ENCODE measurements at places on chromosomes 3 and 15.

GRCh38 chr3:151203051-151203420, at the start of gene GPR171:
GPR171 (minus strand) TSS chr3:151203216; CDS start chr3:151199386, 3,830 bp downstream.
- DNase-seq: no peak

DNA sequence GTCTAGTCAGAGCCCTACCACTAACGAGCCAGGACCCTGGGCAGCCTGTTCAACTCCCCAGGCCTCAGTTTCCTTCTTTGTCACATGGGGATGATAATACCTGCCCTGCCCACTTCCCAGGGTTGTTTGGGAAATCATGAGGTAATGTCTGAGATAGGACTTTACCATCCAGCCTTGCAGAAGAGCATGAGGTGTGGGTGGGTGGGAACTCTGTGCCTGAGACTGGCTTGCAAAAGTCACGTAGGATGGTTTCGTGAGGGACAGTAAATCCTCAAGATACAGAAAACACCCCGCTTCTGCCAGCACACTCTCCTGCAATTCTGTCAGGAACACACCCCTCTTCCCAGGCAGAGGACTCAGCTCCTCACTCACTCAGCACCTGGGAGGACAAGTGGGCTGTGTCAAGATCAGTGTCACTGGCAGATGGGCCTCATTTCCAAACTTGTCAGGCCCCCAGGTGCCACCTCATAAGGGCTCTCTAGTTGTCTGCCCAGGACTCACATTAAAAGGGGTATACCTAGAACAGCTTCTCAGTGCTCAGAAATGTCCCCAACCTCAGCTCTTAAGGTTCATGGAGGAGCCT, 58.4 kb downstream of the DAPK2 start:
- DNase-seq: no peak

DNA sequence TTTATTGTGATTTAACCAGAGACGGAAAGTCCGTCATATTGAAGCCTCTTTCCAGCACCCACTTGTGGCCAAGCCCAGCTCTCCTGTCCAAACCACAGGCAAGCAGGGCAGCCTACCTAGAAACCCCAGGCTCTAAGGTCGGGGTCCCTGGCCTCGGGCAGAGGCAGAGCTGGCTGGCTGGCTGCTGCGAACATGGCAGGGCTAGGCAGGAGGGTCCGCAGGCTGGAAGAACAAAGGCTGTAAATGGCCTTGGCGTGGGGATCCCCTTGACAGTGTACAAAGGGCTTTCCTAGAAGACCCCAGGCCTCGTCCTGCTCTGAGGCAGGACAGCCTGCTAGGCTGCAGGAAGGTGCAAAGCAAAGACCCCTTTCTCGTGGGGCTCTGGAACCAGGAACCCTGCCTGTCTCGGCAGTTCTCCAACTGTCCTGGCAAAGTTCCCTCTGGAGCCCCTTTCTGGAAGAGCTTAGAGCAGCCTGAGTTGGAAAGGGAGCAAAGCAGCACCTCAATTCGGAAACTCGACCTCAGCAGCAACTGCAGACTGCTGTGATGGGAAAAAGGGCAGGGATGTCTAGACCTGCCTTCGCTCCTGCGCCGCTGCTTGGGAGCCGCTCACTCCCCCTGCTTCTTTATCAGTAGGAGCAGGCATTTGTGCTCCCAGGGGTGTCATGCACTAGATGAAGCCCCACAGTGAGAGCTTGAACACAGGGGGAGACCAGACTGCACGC, 8.5 kb downstream of the CALML4 start:
- no peak for DNase-seq

DNA sequence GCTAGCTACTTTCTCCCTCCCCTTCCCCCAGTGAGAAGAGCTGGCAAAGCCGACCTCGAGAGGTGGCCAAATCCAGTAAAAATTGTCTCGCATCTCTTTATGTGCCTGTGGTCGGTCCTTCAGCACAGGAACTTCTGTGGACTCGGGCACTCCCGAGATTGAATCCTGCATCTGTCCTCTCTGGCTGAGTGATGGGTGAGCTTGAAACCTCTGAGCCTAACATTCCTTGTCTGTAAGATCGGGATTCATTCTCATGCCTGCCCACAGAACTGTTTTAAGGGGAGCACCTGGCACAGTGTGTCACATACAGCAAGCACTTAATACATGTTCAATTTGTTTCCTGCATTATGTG, 11.3 kb downstream of the CX3CR1 start:
- DNase-seq: no peak

DNA sequence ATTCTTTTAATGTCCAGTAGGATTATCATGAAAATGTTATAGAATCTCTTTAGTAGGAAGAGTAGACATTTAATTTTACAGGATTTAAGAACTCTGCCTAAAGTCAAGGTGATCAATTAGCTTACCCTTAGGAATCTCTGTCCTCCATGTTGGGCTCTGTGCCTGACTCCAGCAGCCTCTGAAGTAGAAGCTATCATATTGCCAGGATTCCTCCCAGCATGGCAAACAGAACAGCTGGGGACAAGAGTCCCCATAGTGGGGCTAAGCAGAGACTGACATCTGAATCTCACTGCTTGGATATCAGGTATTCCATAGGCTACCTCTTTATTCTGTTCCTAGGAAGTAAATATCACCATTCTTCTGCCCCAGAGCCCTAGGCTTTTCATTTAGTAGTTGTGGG, 1.5 kb downstream of the SLC15A2 start:
- no peak for DNase-seq

GRCh38 chr15:36401586-36401966, 177.8 kb upstream of the CDIN1 start:
- DNase-seq: no peak

DNA sequence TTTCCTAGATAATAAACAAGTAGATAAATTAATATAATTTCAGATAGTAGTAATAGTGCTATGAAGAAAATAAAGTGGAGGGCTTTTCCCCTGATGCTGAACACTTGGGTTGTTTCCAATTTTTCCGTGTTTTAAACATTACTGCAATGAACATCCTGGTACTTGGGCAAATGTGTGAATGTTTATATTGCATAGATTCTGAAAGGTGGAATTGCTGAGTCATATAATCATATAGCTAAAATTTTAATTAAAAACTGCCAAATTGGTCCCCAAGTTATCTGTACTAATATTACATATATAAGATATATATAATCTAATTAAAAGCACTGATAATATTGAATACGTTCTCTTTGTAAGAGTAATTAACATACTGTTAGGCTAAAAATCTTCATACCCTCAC, 10.0 kb downstream of the PPP2R3A start:
- no peak for DNase-seq

DNA sequence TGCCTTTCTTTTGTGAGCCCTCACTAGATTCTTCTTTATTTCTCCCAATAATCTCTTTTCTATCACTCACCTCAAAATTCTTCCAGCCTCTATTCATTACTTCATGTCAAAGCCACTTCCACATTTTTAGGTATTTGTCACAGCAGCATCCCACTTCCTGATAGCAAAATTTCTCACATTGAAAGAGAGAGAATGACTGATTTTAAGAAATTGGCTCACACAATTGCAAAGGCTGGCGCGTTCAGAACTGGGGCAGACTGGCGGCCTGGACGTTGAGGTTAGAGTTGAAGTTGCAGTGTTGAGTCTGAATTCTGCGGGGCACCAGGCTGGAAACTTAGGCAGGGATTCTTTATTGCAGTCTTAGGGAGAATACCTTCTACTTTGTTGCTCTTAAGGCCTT, 117.9 kb downstream of the LRRC28 start:
- no peak for DNase-seq

All from left renal pelvis (tissue), 4 donors.